ENCODE measurements at places on chromosomes 16 and 17.
A peak's percentile ranks its signal among the peaks of the same experiment; 100 is the strongest.

- DNase-seq, result no peak
Measured at GRCh38 chr17:57739402-57740234, 5.5 kb downstream of the CCDC182 start.

DNA sequence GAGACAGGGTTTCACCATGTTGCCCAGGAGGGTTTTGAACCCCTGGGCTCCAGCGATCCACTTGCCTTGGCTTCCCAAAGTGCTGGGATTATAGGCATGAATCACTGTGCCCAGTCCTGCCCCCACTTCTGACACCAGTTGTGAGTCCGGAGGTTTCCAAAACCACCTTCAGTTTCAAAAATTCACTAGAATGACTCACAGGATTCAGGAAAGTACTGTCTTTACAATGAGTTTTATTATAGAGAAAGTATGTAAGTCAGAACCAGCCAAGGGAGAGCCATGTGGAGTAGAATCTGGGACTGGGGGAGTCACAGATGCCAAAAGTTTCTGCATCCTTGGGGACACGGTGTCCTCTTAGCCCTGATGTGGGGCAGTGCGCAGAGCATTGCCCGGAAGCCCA is 55.1 kb downstream of the PLD6 start:
- no peak for DNase-seq

DNA sequence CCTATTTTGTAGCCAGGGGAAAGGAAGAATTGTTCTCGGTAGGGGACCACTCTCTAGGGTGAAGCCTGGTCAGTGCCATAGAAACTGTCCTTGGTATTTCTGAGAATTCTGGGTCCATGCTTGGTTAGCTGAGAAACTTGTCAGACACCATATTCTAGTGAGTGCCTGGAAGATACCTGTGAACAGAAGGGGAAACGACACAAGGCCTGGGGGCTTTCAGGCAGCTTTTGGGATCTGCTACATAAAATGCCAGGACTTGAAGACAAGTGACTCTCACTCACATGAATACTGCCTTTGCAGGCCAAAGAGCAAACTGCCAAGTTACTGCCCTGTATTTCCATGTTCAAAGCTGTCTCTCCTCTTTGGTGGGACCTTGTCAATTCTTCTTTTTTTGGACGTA is 18.3 kb downstream of the ODF4 start:
- no peak for DNase-seq

DNA sequence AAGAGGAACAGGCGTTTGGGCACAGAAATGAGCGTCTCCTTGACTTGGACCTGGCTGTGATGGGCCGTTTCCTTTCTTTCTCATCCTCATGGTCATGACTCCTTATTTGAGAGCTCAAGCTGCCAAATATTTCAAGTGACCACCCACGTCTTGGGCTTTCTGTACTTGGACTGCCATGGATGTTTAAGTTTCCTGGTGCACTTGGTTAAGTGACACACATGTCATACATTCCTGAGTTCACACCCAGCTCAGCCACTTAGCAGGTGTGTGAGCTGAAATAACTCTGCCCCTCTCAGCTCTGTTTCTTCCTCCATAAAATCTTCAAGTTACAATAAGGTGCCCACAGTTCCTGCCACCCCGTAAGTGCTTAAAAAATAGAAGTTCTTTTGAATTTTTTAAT is 114.5 kb downstream of the CLEC16A start:
- DNase-seq, result no peak

- DNase-seq, result no peak
Measured at GRCh38 chr16:80583466-80583865, 42.7 kb downstream of the DYNLRB2 start.

- no peak for DNase-seq
Measured at GRCh38 chr17:72952220-72952619, 140.3 kb downstream of the SLC39A11 start.

GRCh38 chr16:4626396-4626795 is 1.8 kb downstream of the MGRN1 start:
- DNase-seq, result no peak

- no peak for DNase-seq
Measured at GRCh38 chr17:37299257-37299980, 76.4 kb upstream of the C17orf78 start.

GRCh38 chr16:53549970-53550690 is 47.1 kb upstream of the AKTIP start:
- DNase-seq, result peak; percentile 10

GRCh38 chr16:63925221-63925620 is 1196.6 kb downstream of the CDH11 start:
- no peak for DNase-seq

DNA sequence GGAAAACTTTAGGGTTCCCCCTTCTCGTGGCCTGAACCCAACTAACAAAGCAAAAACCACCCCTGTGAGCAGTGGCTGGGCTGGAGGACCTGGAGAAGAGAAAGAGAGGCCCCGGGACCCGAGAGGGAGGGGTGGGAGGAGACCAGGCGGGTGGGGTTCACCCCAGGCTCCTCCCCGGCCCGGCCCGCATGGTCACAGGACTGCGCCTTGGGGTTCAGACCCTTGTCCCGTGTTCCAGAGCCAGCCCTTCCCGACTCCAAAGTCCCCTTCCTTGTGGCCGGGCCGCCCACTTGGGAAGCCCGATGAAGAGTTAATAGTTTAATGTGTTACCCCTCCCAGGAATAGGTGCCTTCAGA is 852 bp downstream of the MARVELD3 start:
- DNase-seq, result no peak

- no peak for DNase-seq
Measured at GRCh38 chr17:13601776-13602551, at the start of gene HS3ST3A1. Gene HS3ST3A1, minus strand, starts transcription at chr17:13601929. Its CDS starts 800 bp downstream, at chr17:13601129.

GRCh38 chr17:74623693-74624093 is at the start of gene CD300E:
Gene CD300E, minus strand, starts transcription at chr17:74623738. Its CDS starts 117 bp downstream, at chr17:74623621.
- no peak for DNase-seq

GRCh38 chr16:89693289-89693731 is 6.8 kb downstream of the CDK10 start:
- DNase-seq, result no peak

GRCh38 chr16:79472426-79472825 is 128.1 kb downstream of the MAF start:
- no peak for DNase-seq

GRCh38 chr17:40604327-40605080 is 39.2 kb upstream of the CCR7 start:
- no peak for DNase-seq

DNA sequence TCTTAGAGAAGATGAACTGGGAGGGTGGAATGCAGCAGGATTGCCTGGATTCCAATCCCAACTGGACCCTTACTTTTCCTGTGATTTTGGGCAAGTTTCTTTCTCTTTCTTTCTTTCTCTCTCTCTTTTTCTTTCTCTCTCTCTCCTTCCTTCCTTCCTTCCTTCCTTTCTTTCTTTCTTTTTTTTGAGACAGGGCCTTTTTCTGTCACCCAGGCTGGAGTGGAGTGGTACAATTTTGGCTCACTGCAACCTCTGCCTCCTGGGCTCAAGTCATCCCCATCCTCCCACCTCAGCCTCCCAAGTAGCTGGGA is 20.5 kb downstream of the CDH1 start:
- DNase-seq, result no peak

GRCh38 chr16:27890006-27890405 is 173.5 kb downstream of the GSG1L start:
- no peak for DNase-seq

GRCh38 chr17:55356434-55357328 is 65.0 kb downstream of the MMD start:
- DNase-seq, result peak; percentile 60

DNA sequence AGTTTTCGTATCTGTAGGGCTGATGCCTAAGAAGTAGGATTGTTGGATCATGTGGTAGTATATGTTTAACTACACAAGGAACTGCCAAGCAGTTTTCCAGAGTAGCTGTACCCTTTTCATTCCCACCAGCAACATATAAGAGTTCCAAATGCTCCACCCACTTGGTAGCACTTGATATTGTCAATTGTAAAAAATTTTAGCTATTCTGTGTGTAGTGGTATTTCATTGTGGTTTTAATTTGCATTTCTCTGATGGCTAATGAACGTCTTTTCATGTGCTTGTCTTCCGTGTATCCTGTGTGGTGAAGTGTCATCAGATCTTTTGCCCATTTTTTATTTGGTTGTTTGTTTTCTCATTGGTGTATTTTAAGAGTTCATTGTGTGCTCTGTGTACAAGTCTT is 69.7 kb downstream of the TANC2 start:
- no peak for DNase-seq

DNA sequence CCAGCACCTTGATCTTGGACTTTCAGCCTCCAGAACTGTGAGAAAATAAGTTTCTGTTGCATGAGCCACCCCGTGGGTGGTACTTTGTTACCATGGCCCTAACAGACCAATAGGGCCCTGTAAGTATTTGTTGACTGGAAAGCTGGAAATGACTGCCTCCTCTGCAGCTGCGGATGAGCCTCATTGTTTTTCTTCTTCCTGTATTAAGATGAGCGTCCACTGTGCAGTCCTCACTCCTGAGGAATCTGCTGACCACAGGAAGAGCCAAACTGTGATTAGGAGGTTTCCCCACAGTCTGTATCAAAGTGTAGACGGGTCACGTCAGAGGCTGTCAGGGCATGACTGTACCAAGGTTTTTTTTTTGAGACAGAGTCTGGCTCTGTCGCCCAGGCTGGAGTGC is 12.2 kb upstream of the AKTIP start:
- DNase-seq, result no peak

DNA sequence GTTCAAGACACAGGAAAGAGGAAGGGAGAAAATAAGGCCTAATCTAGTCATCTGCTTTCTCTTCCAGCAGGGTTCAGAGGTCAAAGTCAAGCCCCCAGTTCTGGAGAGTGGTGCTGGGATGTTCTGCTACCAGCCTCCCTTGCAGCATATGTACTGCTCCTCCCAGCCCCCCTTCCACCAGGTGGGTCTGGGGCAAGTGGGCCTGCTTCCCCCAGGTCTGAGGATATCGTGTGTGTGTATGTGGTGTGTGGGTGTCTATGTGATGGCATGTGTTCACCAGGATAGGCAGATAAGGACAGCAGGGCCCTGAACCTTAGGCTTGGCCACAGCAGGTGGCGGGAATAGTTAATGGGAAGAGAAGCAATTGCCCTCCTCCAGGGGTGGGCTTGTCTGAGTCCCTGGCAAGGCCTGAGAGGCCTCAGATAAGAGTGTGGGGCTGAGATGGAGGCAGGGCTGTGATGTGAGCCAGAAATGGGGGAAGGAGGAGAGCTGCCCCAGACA is 21.1 kb downstream of the FOXN1 start:
- no peak for DNase-seq

DNA sequence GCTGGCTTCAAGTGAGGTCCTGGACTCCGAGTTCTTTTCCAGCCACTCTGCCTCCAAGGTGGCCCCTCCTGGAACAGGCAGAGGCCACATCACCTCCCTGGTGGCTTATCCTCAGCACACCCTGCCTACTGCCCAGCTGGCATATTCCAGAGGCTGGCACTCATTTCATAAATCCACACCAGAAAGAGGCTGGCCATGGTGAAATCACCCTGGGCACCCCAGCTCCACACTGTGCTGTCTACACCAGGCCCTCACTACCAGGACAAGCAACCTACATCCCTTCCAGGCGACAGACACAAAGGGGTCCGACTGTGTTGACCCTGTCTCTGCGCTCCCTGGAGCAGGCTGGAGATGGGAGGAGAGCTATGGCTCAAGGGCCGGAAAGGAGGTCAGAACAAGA is 100.2 kb downstream of the C16orf78 start:
- no peak for DNase-seq

DNA sequence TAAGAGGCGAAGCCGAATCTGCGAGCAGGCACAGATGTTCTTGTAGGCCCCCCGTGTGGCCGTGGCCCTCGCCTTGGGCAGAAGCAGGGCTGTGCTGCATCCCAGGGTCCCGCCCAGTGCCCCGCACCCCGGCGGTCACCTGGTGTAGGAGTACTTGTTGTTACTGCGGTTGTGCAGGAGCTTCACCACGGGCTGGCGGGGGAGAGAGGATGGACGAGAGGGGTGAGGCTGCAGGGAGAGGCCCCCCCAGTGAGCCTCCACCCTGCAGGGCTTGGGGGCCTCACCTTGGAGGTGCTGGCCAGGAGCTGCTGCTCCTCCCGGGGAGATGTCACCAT is 11.4 kb downstream of the ASPHD1 start:
- DNase-seq, result no peak

DNA sequence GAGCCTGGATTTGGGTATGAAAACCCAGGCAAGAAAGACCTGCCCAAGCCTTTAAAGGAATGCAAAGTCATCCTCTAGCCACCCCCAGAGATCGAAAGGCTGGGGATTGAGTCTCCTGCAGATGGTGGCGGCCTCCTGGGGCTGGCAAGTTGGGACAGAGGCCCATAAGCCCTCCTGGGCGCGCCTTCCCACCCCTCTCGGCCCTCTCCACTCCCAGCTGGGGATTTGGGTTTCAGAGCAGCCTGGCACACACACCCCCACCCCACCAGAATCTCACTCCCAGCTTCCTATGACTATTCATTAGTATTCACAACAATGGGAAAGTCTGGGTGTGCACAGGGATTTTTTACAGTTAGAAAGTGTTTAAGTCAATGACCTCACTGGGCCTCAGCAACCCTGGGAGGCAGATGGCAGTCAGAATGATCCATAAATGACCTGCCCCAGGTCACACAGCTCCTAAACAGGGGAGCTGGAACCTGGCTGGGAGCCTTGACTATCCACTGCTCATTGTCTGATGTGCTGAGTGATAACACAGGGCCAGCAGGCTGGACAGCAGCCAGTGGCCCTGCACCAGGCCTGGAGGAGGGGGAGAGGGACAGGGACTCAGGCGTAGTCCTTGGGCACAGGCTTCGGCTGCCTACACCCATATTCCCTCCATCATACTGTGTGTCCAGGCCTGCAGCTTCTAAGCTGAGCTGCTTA is 12.1 kb downstream of the NHERF1 start:
- DNase-seq, result no peak

GRCh38 chr17:6927290-6928126 is 68.3 kb upstream of the ALOX12 start:
- no peak for DNase-seq

GRCh38 chr16:21984062-21984461 is 16.9 kb downstream of the PDZD9 start:
- no peak for DNase-seq

- peak; percentile 51 for DNase-seq
Measured at GRCh38 chr16:1543085-1543896, 9.8 kb downstream of the TMEM204 start.

DNA sequence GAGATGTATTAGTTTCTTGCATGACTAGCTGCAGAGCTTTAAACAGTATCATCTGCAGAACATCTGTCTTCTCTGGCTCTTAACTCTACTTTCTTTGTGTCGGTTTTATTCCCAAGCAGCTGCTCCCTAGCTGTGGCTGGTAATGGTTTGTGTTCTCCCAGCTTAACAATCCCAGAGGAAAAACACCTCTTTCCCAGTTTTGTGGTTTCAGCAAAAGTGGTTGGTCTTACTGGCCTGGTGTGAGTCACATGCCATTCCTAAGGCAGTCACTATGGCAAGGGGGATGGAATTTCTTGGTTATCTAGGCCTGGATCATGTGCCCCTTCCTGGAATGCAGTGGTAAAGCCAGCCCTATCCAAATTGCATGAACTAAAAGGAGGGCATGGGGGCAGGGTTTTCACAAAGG is 27.5 kb downstream of the OMG start:
- DNase-seq, result no peak

- DNase-seq, result no peak
Measured at GRCh38 chr17:37392024-37392590, 14.5 kb downstream of the ACACA start.

- no peak for DNase-seq
Measured at GRCh38 chr17:65092262-65092661, 35.7 kb upstream of the GNA13 start.

- DNase-seq, result no peak
Measured at GRCh38 chr16:25177831-25178688, 38.7 kb upstream of the AQP8 start.

- DNase-seq, result no peak
Measured at GRCh38 chr16:87661561-87661960, 59.3 kb downstream of the JPH3 start.

GRCh38 chr17:3846437-3847164 is 555 bp upstream of the NCBP3 start:
- no peak for DNase-seq

Data from stimulated activated CD8-positive, alpha-beta memory T cell treated with anti-CD3 and anti-CD28 coated beads, Interleukin-7, amount 100 ng/mL, for 4 hours (primary cell).